ENCODE measurements at places on chromosomes 7 and 10. TPM values are rescaled to one million over a fixed set of nuclear protein-coding genes. Genes with fewer than 3 reads are reported as not detected.
A peak's percentile ranks its signal among the peaks of the same experiment; 100 is the strongest.

DNA sequence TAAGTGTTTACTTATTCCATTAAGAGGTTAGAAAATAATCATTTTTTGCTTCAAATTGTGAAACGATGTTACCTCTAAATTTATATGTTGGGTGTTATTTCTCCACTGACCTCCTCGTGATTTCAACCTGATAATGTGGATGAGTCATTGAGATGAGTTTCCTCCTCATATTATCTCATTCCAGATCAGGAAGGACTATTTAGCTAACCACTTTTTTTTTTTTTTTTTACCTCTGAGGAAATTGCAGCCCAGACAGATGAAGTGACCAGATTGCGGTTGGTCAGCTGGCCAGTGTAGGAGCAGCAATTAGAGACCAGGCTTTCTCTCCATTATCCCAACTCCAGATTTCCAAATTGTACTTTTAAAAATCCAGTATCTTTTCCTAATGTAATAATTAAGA, 248.7 kb downstream of the FZD1 start:
- H3K4me3 ChIP-seq: no peak overlapping the region
- peaks cover 8% of the 10 kb centered on the region for H3K4me1 ChIP-seq
- no peak overlapping the region for H3K27ac ChIP-seq
- H3K36me3 ChIP-seq: no peaks in the 10 kb centered on the region
- H3K27me3 ChIP-seq: no peaks in the 10 kb centered on the region
- no peak for DNase-seq

ANKRD1 gene
- total RNA-seq: 5.2 TPM

NODAL gene
- total RNA-seq: not detected

ZNF727 gene
- total RNA-seq: not detected

PIK3AP1 gene
- 0.25 TPM for total RNA-seq

NXPH1 gene
- total RNA-seq: not detected

UFSP1 gene
- 6.4 TPM for total RNA-seq

- DNase-seq: no peak
- H3K4me1 ChIP-seq: no peaks in the 10 kb centered on the region
- no peaks in the 10 kb centered on the region for H3K27me3 ChIP-seq
- no peak overlapping the region for H3K4me3 ChIP-seq
- no peaks in the 10 kb centered on the region for H3K36me3 ChIP-seq
- no peak overlapping the region for H3K27ac ChIP-seq
These were observed 362.5 kb downstream of the MALRD1 start for GRCh38 chr10:19411119-19411518.

ITGA8 gene
- total RNA-seq: 19.2 TPM

DNA sequence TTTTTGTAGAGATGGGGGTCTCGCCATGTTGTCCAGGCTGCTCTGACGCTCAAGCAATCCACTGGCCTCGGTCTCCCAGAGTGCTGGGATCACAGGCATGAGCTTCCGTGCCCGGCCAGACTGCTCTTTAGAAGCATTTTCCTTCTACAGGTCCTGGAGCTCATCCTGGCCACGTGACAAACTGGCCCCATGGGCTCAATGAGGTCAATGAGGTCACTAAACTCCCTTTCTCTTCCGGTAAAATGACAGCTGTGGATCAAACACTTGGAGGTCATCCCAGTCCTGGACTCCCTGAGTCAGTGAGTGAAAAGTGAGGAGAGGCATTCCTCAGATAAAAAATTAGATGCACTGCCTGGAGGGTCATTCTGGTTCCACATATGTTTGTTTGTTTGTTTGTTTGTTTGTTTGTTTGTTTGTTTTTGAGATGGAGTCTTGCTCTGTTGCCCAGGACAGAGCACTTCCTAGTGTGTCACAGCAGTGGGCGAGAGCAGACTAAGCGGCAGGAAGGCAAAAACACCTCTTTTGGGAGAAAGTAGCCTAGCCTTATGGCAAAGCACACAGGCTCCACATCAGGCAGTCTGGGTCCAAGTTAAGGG, 134.9 kb downstream of the TNS3 start:
- no peak for DNase-seq
- H3K4me1 ChIP-seq: peaks cover 43% of the 10 kb centered on the region
- peak overlapping the region; percentile 47 for H3K27ac ChIP-seq
- H3K4me3 ChIP-seq: no peak overlapping the region

GRCh38 chr7:1856161-1856887, 186.2 kb downstream of the ELFN1 start:
- peaks cover 24% of the 10 kb centered on the region for H3K4me1 ChIP-seq
- no peak overlapping the region for H3K4me3 ChIP-seq
- no peaks in the 10 kb centered on the region for H3K36me3 ChIP-seq
- peaks cover 18% of the 10 kb centered on the region for H3K27me3 ChIP-seq
- H3K27ac ChIP-seq: no peak overlapping the region
- no peak for DNase-seq

DNA sequence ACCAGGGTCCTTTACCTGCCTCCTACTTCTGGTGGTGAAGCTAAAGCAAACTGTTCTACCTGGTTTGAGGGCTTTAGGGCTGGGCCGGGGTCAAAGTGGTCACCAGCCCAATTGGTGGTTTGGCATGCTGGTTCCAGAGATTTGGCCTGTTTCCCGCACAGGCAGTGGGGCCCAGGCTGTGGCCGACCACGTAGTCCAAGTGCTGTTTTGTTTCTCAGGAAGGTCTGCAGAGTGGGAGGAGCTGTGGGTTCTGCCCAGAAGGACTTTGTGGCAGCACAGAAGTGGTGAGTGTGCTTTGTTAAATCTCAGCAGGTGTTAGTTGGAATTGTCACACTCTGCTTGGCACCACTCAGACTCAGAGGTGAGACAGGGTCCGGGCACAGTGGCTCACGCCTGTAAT, 85.8 kb downstream of the MKX start:
- peaks cover 14% of the 10 kb centered on the region for H3K27me3 ChIP-seq

DNA sequence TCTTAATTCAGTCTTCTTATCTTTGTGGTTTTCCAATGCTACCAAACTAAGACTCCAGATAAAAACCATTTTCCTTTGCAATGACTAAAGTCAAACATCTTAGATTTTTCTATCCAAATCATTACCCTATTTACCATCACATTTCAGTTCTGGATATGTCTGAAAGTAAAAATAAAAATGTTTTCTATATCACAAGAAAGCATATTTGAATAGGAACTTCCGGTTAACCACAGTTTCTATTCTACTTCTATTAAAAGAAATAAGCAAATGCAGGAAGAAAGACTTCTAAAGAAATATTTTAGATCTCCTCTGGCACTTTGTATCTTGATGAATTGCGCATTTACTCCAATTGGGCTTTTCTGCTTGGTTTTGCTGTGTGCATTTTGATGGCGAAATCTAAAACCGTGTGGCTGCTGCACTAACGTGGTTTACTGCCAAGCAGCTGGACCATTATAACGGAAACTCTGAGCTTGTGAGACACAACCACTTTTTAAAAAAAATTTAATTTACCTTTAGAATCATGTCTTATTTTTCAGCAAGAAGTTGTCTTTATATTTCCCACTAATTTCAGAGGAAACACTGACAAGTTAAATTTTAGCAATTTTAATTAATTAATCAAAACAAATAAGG, 146.1 kb downstream of the VPS50 start:
- H3K27ac ChIP-seq: no peak overlapping the region
- no peak overlapping the region for H3K4me3 ChIP-seq
- no peaks in the 10 kb centered on the region for H3K36me3 ChIP-seq
- H3K27me3 ChIP-seq: peaks cover 31% of the 10 kb centered on the region
- no peak for DNase-seq

DNA sequence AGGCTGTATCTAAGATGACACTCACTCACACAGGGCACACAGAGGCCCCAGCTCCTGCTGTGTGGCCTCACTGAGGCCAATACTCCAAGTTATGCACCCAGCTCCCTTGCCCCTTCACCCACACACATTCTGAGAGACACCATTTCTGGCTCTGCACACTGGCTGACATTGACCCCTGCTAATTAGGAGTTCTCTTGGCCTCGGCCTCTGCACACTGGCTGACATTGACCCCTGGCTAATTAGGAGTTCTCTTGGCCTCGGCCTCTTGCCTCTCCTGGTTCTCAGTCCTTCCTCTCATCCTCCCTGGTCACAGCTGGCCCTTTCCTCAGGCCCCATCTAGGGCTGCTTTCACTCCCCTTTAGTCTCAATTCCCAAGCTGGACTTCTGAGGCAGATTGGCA, 97.3 kb downstream of the GRID1 start:
- H3K4me3 ChIP-seq: no peak overlapping the region
- H3K36me3 ChIP-seq: no peaks in the 10 kb centered on the region

GRCh38 chr7:103987451-103987850, 2.0 kb downstream of the RELN start:
- DNase-seq: no peak
- H3K36me3 ChIP-seq: no peaks in the 10 kb centered on the region
- peaks cover 14% of the 10 kb centered on the region for H3K4me1 ChIP-seq
- no peak overlapping the region for H3K27ac ChIP-seq

NEURL1 gene
- 0.40 TPM for total RNA-seq

LIPM gene
- total RNA-seq: not detected

GRCh38 chr7:46454816-46455215, 533.7 kb upstream of the IGFBP3 start:
- no peaks in the 10 kb centered on the region for H3K27me3 ChIP-seq
- H3K36me3 ChIP-seq: peaks cover 3% of the 10 kb centered on the region
- H3K4me3 ChIP-seq: no peak overlapping the region
- no peak overlapping the region for H3K27ac ChIP-seq

GRCh38 chr7:108497082-108497725, 28.7 kb downstream of the PNPLA8 start:
- no peak overlapping the region for H3K27ac ChIP-seq
- no peak overlapping the region for H3K4me3 ChIP-seq
- DNase-seq: no peak

- no peak overlapping the region for H3K27ac ChIP-seq
- DNase-seq: no peak
- no peak overlapping the region for H3K4me3 ChIP-seq
- peaks cover 9% of the 10 kb centered on the region for H3K27me3 ChIP-seq
- no peaks in the 10 kb centered on the region for H3K36me3 ChIP-seq
These were observed 711.1 kb upstream of the SEMA3D start for GRCh38 chr7:85897967-85898366.

- H3K27ac ChIP-seq: no peak overlapping the region
- no peak overlapping the region for H3K4me3 ChIP-seq
- DNase-seq: no peak
- H3K4me1 ChIP-seq: peaks cover 9% of the 10 kb centered on the region
- H3K36me3 ChIP-seq: peaks cover 49% of the 10 kb centered on the region
These were observed 12.0 kb downstream of the AKR1B1 start for GRCh38 chr7:134446923-134447322.

- H3K27ac ChIP-seq: no peak overlapping the region
- H3K4me1 ChIP-seq: peaks cover 6% of the 10 kb centered on the region
- no peak for DNase-seq
- H3K27me3 ChIP-seq: no peaks in the 10 kb centered on the region
- H3K4me3 ChIP-seq: no peak overlapping the region
- H3K36me3 ChIP-seq: peaks cover 9% of the 10 kb centered on the region
These were observed 53.1 kb upstream of the AQP1 start for GRCh38 chr7:30858576-30858975.

- H3K4me1 ChIP-seq: no peaks in the 10 kb centered on the region
- H3K4me3 ChIP-seq: no peak overlapping the region
- no peaks in the 10 kb centered on the region for H3K27me3 ChIP-seq
- no peaks in the 10 kb centered on the region for H3K36me3 ChIP-seq
These were observed 213.4 kb downstream of the GPR37 start for GRCh38 chr7:124552217-124552616.

SLC26A5 gene
- total RNA-seq: not detected

DNA sequence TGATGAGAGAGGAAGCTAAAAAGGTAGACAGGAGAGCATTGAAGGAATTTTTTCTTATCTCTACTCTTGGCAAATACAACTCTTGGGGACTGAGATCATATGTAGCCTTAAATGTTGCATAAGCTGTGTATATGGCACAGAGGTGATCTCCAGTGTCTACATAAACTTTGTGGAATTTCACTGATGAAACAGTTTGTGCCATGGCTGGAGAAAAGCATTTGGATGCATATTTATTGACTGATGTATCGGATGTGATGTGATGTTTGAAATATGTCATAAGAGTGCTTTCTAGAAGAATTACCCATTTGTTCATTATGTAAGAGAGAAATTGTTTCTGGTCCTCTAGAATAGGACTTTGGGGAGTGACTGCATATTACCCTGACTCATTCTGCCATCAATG, 244.9 kb upstream of the LRRTM3 start:
- H3K4me1 ChIP-seq: peaks cover 9% of the 10 kb centered on the region
- DNase-seq: no peak
- peaks cover 4% of the 10 kb centered on the region for H3K27me3 ChIP-seq
- H3K27ac ChIP-seq: no peak overlapping the region

TSPAN12 gene
- 7.4 TPM for total RNA-seq

GRCh38 chr7:121016966-121017365, 28.5 kb downstream of the CPED1 start:
- peaks cover 51% of the 10 kb centered on the region for H3K4me1 ChIP-seq
- H3K36me3 ChIP-seq: no peaks in the 10 kb centered on the region
- no peaks in the 10 kb centered on the region for H3K27me3 ChIP-seq
- H3K4me3 ChIP-seq: no peak overlapping the region

EVX1 gene
- total RNA-seq: 1.4 TPM

- no peaks in the 10 kb centered on the region for H3K27me3 ChIP-seq
- no peak for DNase-seq
- no peak overlapping the region for H3K4me3 ChIP-seq
- peaks cover 18% of the 10 kb centered on the region for H3K36me3 ChIP-seq
- no peaks in the 10 kb centered on the region for H3K4me1 ChIP-seq
- no peak overlapping the region for H3K27ac ChIP-seq
These were observed 51.2 kb upstream of the LRRC4 start for GRCh38 chr7:128082431-128082830.

CALML3 gene
- 0.07 TPM for total RNA-seq

GPNMB gene
- total RNA-seq: 2.7 TPM

DNA sequence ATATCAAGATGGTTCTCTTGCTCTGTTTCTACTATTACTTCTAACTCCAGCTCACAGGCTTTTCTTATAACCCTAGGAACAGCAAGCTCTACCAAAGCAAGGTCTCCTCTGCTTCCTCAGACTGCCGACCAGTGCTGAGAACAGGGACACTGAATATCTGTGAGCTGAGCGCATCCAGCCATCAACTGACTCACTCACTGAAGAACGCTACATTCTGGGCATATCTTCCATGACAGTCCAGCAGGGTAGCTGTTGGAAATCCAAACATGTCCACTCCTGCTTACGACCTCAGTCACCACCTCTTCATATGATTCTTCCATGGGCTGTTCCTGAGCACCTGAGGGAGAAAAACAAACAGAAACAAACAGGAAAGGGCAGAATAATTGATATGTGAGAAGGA, 2.8 kb downstream of the ZNF32 start:
- no peak overlapping the region for H3K27ac ChIP-seq
- DNase-seq: no peak
- H3K4me1 ChIP-seq: peaks cover 10% of the 10 kb centered on the region

DNA sequence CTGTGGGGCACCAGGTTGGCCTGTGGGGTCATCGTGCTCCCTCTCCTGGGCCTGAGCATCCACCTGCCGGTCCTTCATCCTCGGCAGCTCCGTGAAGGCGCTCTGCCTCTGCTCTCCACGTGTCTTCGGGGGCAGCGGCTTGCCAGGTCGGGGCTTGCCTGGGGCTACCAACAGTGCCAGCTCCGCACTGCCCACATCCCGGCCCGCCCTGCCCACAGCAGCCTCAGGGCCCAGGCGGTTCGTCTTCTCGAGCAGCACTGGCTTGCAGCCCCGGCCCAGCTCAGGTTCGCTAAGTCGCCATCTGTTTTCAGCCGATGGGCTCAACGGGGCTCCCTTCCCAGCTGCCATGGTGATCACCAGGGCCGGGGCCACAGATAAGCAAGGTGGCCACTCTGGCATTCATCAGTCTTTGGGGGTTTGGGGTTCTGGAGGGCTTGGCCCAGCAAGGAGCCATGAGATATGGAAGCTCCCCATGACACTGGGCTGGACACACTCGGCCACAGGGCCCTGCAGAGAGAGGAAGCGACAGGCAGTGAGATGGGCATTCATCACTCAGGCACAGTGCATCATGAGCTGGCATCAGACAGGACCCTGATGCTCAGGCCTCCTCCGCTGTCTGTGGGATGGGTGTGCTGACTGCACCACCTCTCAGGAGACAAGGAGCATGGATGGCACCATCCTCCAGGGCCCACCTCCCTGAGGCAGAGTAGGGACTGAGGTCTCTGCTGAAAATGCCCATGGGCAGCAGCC, 15.5 kb downstream of the ZNF488 start:
- no peak for DNase-seq
- no peaks in the 10 kb centered on the region for H3K27me3 ChIP-seq
- no peak overlapping the region for H3K27ac ChIP-seq

Data from mesothelial cell of epicardium (in vitro differentiated cells).